CD4-positive, alpha-beta T cell treated with Interferon gamma for 1 hour (primary cell): ENCODE measurements at places on chromosomes 6 and 20.
A peak's percentile ranks its signal among the peaks of the same experiment; 100 is the strongest.

DNA sequence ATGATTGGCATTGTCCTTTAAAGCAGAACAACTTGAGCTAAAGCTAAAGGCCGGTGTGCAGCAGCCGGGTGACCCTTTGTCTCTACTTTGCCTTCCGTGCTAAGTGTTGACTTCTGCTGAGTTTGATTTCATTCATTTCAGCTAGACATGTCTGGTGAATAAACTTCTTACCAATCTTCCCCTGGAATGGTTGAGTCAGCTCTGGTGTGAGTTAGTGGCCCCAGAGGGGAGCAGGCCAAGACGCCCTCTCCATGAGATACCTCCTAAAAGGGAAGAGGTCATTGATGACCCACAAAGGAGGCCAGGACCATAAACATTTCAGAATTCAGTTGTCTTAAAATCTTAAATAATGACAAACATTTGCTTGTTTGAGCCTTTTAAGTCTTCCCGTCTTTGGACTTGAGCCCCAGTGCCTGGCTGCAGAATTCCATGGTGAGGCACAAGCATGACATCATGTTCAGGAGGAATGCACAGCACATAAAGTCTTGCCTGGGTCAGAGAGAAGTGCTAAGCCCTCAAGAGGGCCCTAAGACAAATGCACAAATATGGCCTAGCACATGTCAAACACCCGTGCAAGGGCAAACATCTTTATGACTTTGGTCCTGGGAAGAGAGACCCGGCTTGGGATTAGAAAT lies 96.3 kb upstream of the NEDD9 start:
- DNase-seq = no peak

DNA sequence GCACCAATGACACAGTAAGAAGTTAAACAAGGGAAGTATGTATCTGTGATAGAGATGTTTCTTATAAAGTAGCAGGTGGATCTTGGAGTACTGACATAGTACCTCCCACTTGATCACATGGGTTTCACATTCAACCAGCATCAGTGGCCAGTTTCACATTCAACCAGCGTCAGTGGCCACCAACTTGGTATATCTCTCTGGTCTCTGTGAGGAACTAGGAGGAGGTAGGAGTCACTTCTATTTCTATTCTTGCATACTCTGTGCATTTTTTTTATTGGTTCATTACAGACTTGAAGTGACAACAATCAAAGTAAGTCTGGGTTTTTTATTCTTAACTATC lies 200.3 kb upstream of the SIM1 start:
- no peak for DNase-seq

DNA sequence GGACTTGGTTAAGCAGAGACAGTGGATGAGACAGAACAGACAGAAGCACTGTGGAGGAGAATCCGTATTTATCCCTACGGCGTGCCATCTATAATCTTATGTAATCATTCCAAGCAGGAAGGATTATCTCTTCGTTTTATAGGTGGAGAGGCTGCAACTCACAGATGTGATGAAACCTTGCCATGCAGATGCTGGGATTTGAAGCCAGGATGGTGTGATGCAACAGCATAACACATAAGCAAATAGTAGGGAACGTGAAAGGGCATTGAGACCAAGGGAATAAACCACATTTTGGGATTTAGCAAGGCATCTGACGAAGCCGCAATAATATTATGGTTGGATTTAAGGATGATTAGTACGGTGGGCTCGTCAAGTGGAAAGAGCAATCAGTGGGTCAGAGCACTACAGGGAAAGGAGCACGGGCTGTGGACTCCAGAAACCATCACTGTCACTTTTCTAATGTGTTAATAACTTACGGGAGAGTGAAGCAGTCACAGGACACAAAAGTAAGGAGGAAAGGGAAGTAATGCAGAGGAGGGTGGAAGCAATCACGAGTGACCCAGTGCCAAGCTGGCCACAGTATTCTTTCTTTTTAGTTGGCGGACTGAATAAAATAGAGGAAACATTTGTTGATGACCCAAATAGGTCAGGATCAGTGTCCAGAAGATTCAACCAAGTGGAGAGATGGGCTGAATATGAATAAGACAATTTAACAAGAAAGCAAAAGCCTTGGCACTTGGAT lies 119.6 kb upstream of the EDN1 start:
- DNase-seq = no peak

GRCh38 chr6:35343092-35343834 lies 905 bp downstream of the PPARD start:
- peak; percentile 53 for DNase-seq

DNA sequence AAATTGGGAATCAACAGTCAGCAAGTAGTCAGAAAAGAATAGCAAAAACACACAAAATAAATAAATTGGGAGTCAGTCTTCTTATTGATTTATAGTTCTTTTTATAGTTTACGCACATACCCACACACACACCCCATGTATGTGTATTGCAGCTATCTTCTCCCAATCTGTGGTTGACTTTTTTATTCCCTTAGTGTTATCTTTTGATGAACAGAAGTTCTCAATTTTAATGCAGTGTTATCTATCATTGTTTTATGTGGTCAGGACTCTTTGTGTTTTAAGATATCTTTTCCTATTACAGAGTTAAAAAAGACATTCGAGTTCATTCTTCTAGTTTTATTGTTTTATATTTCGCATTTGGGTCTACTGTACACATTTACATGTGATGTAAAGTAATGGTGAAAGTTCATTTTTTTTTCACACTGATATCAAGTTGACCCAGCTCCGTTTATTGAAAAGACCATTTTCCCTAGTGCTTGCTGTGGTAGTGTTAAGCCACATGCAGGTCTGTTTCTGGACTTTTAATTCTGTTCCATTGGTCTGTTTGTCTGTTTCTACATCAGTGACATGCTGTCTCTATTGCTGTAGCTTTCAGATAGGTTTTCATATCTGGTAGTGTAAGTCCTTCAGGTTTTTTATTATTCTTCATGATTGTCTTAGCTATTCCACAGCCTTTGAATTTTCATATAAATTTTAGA lies 78.4 kb downstream of the ZFAND3 start:
- DNase-seq = no peak

- no peak for DNase-seq
Observed at GRCh38 chr20:46352370-46352938, 44.2 kb upstream of the CDH22 start.

DNA sequence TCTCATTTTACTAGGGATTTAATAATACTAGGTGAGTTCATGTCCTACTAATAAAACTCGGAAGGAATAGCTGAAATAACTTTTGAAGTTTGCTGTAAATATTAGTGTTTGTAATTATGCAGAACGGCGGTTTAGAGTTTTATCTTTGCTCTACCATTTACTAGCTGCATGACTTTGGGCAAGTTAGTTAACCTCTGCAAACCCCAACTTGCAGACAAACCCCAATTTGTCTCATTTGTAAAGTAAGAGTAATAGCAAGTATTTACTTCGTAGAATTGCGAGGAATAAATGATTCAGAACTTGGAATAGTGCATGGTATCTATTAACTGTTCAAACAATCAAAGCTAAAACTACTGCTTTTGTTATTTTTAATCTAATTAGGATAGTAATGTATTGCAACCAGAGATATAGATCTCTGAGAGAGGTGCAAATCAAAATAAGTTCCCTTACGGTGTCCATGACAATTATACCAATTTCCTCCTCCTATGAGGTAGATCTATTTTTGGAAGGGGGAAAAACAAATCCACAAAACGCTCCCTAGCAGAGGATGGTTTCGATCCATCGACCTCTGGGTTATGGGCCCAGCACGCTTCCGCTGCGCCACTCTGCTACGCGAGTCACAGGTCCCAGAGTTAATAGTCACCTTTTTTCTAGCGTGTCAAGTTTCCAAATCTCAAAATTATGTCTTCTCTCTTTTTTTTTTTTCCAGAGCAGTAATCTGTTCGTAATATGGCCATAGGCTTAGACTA lies 35.1 kb upstream of the BTN3A2 start:
- DNase-seq = peak; percentile 46

GRCh38 chr6:117557951-117558350 lies 44.4 kb downstream of the GOPC start:
- DNase-seq = no peak

DNA sequence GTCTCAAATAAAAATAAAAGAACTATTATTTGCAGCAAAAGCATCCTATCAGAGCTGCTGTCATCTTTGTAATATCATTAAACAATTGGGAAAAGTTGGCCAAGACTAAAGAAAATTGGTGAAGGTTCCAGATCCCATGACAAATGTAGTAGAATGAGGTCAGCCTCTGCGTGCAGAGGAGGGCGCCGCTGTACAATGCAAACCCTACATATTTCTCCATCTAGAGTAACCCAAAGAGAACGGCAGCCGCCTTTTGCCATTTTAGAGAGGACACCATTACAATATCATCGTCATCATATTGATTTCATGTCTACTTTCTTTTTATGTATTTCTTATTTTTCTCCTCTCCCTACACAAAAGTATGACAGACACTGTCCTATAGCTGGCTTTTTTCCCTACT lies 59.5 kb downstream of the ZMYND8 start:
- no peak for DNase-seq

DNA sequence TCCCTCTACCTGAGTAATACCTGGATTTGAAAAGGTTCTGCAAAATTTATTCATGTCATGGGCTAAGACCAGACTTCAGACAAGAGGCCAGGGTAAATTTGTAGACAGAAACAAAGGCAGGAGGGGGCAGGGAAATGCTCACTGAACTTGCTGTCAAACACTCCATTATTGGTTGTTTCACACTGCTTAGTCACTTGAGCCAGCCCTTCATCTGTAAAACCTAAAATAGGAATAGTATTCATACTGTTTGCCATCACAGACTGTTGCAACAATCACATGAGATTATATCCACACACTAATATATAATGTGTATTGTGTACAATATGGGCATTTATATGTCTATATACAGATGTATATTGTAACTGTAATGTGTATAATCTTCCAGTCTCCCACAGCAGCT lies 6.5 kb upstream of the TINAG start:
- no peak for DNase-seq
